ENCODE measurements at places on chromosomes 3 and 15.

DNA sequence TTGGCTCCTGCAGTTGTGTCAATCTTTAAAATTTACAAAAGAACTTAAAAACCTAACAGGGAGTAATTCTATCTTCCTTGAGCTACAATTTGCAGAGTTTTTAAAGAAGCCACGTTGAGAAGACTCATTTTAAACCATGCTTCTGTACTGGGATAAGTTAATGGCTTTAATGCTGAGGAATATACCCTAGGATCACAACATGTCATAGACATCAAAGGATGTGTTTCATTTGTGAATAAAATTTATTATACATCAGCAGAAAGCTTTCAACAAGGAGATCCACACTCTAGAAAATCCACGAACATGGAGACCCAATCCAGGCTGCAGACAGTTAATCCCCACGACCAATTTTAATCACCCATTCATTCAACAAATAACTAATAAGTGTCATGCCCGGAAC, 297.2 kb downstream of the MAGI1 start:
- DNase-seq, result no peak

DNA sequence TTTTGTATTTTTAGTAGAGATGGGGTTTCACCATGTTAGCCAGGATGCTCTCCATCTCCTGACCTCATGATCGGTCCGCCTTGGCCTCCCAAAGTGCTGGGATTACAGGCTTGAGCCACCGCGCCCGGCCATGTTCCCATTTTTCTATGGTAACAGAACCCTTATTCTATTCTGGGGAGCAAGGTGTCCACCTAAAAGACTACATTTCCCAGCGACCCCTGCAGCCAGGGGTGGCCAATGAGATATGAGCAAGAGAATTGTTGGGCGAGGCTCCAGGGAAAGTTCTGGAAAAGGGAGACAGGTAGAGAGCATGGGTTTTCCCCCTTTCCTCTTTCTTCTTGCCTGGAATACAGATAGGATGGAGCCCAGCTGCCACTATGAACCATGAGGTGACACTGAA, 96.9 kb downstream of the LINGO1 start:
- no peak for DNase-seq

DNA sequence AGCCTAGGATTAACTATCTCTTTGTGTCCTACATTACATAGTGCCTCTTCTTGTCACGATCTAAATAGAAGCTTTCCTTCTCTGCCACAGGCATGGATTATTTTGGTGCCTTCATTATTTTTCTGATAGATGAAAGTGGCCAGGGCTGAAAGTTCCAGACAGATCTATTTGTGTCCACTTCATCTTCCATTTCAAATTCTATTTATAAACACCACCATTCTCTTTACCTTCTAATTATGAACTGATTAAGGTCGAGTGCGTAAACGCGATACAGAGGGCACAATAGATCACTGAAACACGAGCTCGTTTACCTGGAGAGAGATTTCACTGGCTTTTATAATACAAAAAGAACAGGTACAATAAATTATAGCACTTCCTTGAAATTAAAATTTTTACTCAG, 105.0 kb downstream of the EDEM1 start:
- DNase-seq, result no peak

- no peak for DNase-seq
Measured at GRCh38 chr3:159971311-159971710, 17.3 kb upstream of the IL12A start.

DNA sequence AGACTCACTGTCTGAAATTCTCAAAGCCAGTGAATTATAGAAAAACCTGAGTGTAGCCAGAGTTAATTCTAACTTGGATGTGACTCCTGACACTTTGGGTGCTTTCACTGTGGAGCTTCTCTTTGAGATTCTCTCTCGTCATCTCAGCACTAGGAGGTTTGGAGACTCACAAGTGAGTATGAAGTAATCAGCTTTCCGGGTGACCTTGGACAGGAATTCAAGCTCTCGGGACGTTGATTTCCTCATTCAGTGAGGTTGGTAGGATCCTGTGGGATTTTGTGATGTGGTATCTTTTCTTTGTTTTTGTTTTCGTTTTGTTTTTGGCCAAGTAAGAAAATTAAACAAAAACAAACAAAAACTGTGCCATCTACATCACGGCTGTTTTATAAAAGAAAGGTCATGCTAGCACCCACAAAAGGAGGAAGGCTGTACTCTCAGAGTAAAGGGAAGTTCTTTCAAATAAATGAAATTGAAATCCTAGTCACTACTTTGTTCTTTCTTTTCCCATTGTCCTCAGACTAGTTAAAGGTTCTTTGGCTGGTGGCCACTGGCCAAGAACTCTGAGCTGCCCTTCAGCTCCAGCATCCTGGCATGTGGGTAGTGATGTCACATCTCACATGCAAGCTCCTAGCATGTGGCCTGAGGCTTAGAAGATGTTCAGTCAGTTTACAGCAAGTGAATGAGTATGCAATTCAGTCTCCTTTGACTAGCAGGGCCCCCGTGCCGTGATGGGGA, 263.3 kb upstream of the TPM1 start:
- DNase-seq, result peak; percentile 14

GRCh38 chr15:100241572-100242482, 99.9 kb downstream of the ADAMTS17 start:
- peak; percentile 36 for DNase-seq

GRCh38 chr3:70853161-70853944, 540.9 kb upstream of the MDFIC2 start:
- DNase-seq, result no peak

DNA sequence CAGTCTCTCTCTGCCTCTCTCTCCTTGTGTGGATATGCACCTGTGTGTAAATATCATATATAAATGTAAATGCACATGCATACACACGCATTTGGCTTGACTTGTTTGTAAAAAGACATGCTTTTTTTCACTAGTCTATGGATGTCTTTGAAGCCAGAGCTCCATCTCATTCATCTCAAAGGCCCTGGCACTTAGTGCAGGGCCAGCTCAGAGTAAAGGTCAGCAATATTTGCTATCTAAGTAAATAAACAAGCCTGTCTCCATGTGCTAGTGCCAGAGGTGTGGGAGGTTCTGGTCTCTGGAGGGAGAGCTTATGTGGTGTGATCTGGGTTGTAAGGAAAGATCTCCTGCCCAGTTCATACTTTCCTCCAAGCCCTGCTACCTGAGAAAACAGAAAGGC, 5.6 kb downstream of the CLSTN2 start:
- DNase-seq, result no peak

- no peak for DNase-seq
Measured at GRCh38 chr3:173238091-173238490, 97.1 kb upstream of the SPATA16 start.

DNA sequence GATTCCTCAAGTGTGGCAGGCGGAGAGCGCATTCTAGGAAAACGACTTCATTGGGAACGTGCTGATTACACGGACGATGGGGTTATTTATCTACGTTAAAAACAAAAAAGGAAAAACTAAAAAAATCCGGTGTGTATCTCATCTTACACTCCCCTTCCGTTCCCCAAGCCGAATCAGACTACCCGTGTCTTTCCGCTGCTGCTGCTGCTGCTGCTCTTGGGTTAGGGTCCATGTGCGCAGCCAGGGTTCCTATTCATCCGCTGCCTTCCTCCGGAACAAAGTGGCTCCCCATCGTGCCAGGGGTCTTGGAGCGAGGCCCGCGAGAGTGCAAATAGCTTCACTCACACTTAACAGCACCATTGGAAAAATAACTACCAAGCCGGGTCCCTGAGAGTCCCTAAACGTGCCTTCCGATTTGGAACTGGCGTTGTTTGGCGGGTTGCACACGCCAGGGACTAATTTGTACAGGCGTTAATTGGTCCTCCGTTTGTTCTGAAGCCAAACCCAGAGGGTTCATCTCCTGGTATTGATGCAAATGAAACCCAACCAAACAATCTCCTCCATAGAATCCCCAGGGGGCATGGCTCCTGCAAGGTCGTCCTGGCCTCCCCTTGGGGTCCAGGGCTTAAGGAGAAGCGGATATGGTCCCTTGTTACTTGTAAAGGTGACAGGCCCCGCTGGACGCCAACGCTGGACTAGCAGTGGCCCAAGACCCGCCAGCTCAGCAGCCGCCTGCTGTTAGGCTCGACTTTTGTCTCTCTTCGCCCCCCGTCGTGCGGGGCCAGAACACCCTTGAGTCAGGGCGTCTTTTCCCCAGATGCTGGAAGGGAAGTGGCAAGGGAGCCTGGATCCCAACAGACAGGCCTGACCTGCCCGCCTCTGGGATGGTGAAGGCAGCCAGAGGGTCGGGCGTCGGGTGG, 11.0 kb upstream of the ONECUT1 start:
- DNase-seq, result no peak
